DND-41 (cell line): ENCODE measurements at places on chromosomes 3 and 15.

DNA sequence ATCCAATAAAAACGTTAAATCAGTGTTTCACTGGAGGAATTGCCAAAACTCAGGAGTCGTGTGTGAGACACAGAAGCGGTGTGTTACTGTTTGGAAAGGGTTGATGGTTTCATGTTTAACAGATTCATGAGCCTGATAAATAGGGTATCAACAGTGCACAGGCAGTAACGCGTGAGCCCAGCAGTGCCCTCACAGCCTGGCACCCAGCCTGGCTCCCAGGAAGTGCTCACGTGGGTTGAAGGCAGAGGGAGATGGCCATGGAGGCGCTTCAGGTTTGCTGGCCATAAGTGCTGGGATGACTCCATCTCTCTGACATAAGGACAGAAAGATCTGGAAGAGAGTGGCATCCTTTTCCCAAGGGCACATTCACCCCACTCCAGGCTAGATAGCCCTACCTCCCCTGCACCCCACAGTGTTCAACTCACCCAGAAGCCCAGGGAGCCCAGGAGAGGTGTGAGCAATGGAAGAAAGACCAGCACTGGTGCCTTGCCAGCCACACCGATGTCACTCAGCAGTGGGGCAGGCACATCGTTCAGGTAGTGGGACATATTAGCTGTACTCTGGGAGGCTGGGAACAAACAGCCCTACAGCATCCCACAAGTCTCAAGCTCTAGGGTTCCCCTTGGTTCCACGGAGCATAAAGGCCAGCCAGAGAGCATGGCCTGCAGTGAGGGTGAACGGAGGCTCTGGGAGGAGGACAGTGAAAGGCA, 164.3 kb downstream of the LRRK1 start:
- peaks cover 3% of the 10 kb centered on the region for H3K4me1 ChIP-seq
- no peaks in the 10 kb centered on the region for H3K27me3 ChIP-seq
- H3K36me3 ChIP-seq: no peaks in the 10 kb centered on the region

- H3K36me3 ChIP-seq: no peaks in the 10 kb centered on the region
- no peak overlapping the region for H3K4me3 ChIP-seq
- H3K27ac ChIP-seq: no peak overlapping the region
- H3K27me3 ChIP-seq: no peaks in the 10 kb centered on the region
- no peaks in the 10 kb centered on the region for H3K4me1 ChIP-seq
Measured at GRCh38 chr15:70339571-70340493, 242.1 kb upstream of the TLE3 start.

DNA sequence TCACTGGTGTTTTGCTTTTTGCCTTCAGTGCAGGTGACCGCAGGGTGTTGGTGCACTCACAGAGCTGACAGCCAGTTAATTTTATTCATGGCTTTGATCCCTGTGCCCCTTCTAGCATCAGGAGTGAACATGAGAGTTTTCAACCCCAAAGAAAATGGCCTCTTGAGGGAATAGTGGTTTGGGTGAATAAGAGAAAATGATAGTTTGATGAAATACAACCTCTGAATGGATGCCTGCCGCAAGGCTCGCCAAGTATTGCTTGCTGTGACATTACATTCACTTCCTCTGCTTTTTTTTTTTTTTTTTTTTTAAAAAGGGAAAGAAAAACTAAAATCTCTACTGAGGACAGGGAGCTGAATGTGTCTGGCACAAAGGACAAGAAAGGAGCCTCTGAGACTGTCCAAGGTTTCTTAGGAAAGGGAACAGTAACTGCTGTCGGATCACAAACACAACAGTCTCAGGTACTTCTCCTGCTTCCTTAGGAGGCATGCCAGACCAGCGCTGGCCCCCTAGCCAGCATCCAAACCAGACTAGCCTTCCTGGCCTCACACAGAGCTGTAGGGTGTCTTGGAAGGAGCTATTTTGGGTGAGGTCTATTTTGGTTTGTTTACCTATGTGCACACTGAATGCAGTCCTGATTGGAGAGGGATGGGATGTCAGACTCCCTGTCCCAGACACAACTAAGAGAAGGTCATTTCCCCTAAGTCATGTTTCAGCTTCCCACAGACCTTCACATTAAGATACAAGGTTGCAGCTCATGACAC, 29.0 kb downstream of the CCDC80 start:
- DNase-seq: no peak
- no peaks in the 10 kb centered on the region for H3K4me1 ChIP-seq
- no peak overlapping the region for H3K27ac ChIP-seq

GRCh38 chr3:72299823-72300222, 514.9 kb upstream of the PROK2 start:
- no peaks in the 10 kb centered on the region for H3K36me3 ChIP-seq
- no peaks in the 10 kb centered on the region for H3K4me1 ChIP-seq
- no peaks in the 10 kb centered on the region for H3K27me3 ChIP-seq

GRCh38 chr3:38474928-38475605, 21.1 kb upstream of the EXOG start:
- no peaks in the 10 kb centered on the region for H3K4me1 ChIP-seq
- H3K27ac ChIP-seq: no peak overlapping the region
- H3K4me3 ChIP-seq: no peak overlapping the region
- no peaks in the 10 kb centered on the region for H3K27me3 ChIP-seq

GRCh38 chr3:85313380-85313779, 354.6 kb downstream of the CADM2 start:
- no peaks in the 10 kb centered on the region for H3K36me3 ChIP-seq
- H3K27ac ChIP-seq: no peak overlapping the region
- no peaks in the 10 kb centered on the region for H3K4me1 ChIP-seq

DNA sequence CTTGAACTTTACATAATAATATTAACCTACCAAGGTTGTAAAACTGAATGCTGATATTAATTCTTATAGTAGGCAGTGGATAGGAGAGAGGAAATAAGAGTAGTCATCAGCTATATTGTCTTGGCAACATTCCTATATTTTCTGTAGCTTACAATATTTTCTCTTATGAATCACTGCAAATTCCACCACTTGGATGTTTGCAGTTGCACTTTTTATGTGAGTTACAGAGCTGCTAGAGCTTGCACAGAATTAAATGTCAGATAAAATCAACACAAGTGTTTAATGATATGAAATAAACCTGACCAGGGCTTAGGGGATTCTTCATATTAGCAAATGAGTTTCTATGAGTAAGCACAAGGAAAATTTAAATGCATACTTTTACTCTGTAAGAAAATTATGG, 1710.1 kb downstream of the SI start:
- no peaks in the 10 kb centered on the region for H3K27me3 ChIP-seq
- H3K36me3 ChIP-seq: no peaks in the 10 kb centered on the region
- no peak overlapping the region for H3K27ac ChIP-seq
- no peak overlapping the region for H3K4me3 ChIP-seq
- H3K4me1 ChIP-seq: no peaks in the 10 kb centered on the region

DNA sequence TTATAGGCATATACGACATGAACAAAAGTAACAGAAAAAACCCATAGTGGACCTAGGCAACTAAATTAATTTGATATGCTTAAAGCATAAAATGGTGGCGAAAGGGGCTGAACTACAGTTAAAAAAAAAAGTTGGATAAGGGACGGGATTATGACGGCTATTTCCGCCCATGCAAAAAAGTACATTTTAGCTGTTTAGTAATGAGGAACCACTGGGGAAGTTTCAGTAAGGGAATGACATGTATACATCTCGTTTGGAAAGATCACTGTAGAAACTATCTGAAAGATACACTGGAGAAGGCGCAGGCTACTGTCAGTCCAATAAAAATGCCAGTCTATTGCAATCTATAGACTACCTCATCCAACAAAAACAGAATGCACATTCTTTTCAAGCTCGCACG, 65.6 kb downstream of the ZNF148 start:
- peaks cover 20% of the 10 kb centered on the region for H3K4me1 ChIP-seq
- H3K27ac ChIP-seq: no peak overlapping the region
- no peak for DNase-seq
- no peak overlapping the region for H3K4me3 ChIP-seq
- peaks cover 24% of the 10 kb centered on the region for H3K36me3 ChIP-seq
- no peaks in the 10 kb centered on the region for H3K27me3 ChIP-seq

GRCh38 chr15:61057830-61058529, 171.1 kb downstream of the RORA start:
- H3K27me3 ChIP-seq: peaks cover 2% of the 10 kb centered on the region
- DNase-seq: no peak
- H3K4me3 ChIP-seq: no peak overlapping the region
- no peaks in the 10 kb centered on the region for H3K4me1 ChIP-seq
- H3K27ac ChIP-seq: no peak overlapping the region

- H3K4me3 ChIP-seq: no peak overlapping the region
- no peaks in the 10 kb centered on the region for H3K36me3 ChIP-seq
- no peaks in the 10 kb centered on the region for H3K27me3 ChIP-seq
- no peak overlapping the region for H3K27ac ChIP-seq
- H3K4me1 ChIP-seq: no peaks in the 10 kb centered on the region
Measured at GRCh38 chr3:22939349-22939748, 263.8 kb upstream of the UBE2E2 start.

DNA sequence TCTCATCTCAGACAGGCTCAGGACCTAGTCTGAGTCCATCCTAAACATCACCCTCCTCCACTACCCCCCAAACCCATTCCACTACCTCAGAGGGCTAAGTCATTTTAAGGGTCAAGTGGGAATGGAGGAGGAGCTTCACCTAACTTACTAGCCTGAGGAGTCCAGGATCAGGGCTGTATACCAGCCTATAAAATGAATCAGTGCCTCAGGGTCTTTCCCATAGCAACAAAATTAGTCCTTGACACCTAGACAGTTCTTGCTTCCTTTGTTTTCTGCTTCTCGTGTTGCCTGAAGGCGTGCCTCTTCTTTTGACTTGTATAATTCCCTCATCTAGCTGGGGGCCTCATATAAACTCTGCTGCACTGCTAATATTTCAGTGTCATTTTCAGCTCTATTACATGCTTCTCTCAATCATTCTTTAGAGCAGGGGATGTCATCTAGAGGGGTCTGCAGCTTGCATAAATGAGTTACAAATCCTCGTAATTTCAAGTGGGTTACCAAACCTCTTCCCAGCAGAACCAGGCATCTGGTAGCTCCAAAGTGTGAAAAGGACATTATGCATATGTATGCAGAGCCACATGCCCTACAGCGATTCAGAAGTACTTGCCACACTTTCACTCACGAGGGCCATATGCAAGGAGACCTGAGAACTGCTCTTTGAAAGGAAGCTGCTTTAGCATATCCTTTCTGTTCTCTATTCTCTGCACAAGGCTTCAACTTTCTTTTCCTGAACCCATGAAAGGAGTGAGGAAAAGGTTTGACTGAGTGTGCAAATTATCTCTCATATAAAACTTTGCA, 311.7 kb upstream of the SEMA6D start:
- H3K27ac ChIP-seq: no peak overlapping the region
- DNase-seq: no peak
- no peaks in the 10 kb centered on the region for H3K4me1 ChIP-seq

- H3K4me3 ChIP-seq: no peak overlapping the region
- no peaks in the 10 kb centered on the region for H3K4me1 ChIP-seq
- no peaks in the 10 kb centered on the region for H3K36me3 ChIP-seq
Measured at GRCh38 chr3:65875393-65876027, 163.2 kb downstream of the MAGI1 start.

DNA sequence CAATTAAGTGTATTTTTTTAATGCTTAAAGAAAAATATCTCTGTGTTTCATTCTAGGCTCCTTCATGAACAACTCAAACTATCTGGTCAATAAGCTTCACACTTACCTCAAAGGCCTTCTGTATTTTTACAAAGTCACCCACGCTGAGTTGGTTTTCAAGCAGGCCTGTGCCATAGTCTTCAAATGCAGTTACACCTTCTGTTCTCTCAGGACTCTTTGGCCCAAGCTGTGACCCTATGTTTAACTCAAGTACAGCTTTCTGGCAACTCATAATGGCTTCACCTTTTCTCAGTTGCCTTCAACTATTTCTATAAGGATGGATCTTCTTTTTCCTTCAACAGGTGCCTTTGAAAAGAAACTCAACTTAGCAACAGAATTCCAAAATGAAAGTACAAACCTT, 587 bp downstream of the WDR49 start:
- no peak overlapping the region for H3K4me3 ChIP-seq
- no peaks in the 10 kb centered on the region for H3K27me3 ChIP-seq
- H3K4me1 ChIP-seq: no peaks in the 10 kb centered on the region
- DNase-seq: no peak
- no peaks in the 10 kb centered on the region for H3K36me3 ChIP-seq

DNA sequence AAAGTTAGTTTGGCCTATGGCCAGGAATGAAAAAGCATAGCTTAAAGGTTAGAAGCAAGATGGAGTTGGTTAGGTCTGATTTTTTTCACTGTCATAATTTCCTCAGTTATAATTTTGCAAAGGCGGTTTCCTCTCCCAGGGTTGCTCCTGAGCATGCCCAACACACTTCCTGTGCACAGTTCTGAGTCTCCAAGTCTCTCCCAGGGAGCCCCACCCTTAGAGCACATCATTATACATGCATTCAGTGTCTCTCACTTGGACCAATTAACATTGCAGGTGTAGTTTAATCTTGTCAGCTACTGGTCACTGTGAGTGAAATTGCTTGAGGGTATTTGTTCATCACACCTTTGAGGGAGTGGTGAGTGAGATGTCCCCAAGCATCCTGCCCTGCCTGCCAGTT, 96.0 kb upstream of the ATP10A start:
- H3K36me3 ChIP-seq: no peaks in the 10 kb centered on the region
- H3K4me3 ChIP-seq: no peak overlapping the region
- no peaks in the 10 kb centered on the region for H3K4me1 ChIP-seq
- H3K27ac ChIP-seq: no peak overlapping the region
- no peaks in the 10 kb centered on the region for H3K27me3 ChIP-seq
